ENCODE measurements at places on chromosomes 2 and 18.

DNA sequence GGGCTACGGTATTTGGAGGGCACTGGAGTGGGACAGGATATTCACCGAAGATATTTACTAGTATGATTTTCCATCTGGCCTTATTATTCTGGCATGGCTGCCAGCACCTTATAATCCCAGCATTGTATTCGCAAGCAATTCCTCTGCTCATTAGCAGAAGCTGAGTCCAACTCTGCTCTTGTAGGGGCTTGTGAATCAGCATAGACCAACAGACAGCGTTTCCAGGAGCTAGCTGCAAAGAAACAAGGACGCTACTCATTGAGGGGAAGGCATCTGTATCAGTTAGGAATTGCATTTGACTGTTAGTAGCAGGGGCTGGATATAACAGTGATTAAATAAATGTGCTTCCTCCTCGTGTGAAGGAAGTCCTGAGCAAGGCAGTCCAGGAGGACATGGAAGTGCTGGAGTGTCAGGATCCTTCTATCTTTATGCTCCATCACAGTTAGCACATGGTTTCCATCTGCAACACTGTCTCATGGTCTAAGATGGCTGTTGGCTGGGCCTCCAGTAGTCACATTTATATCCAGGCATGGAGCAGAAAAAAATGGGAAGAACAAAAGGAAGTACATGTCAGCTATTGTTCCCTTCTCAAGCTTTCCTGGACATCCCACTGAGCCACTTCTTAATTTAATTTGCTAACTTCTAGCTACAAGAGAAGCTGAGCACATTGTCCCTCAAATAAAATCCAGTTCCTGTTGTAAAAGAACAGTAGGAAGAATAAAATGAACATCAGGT lies 214.1 kb downstream of the C1D start:
- DNase-seq, result no peak

GRCh38 chr18:32093102-32093511 lies 1.4 kb downstream of the RNF138 start:
- peak; percentile 69 for DNase-seq

DNA sequence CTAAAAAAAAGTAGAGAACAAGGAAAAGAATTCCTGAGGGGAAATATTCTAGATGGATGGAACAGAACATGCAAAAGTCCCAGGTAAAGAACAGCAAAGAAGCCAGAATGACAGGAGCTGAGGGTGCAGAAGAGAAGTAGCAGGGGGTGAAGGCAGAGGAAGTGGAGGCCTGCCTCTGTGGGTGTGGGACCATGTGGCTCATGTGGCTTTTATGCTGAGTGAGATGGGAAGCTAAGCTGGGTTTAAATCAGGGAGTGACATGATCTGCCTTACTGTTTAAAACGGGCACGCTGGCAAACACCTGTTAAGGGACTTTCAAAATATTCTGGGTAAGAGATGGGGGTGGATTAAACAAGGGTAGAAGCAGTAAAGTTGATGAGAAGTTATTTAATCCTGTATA lies 40.0 kb downstream of the GKN2 start:
- no peak for DNase-seq

- DNase-seq, result no peak
Observed at GRCh38 chr2:153287109-153287801, 191.3 kb downstream of the RPRM start.

- DNase-seq, result no peak
Observed at GRCh38 chr2:98295275-98295674, 51.0 kb upstream of the CNGA3 start.

- DNase-seq, result no peak
Observed at GRCh38 chr2:172900871-172901270, 165.2 kb downstream of the RAPGEF4 start.

- DNase-seq, result no peak
Observed at GRCh38 chr18:56235071-56235470, 403.3 kb downstream of the TXNL1 start.

GRCh38 chr2:134134313-134134706 lies 119.6 kb upstream of the MGAT5 start:
- no peak for DNase-seq

DNA sequence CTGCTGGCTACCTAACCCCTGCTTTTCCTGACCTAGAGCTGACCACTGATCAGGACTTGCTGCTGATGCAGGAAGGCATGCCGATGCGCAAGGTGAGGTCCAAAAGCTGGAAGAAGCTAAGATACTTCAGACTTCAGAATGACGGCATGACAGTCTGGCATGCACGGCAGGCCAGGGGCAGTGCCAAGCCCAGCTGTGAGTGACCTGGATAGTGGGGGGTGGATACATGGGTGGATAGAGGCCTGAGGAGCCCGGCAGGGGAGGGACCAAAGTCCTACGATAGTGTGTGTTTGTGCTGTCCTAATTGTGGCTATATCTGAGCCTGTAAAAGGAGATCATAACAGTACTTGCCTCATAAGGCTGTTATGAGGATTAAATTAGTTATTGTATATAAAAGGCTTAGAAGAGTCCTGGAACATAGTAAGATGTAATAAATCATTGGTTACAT lies 8.2 kb downstream of the PLCD4 start:
- no peak for DNase-seq

- no peak for DNase-seq
Observed at GRCh38 chr2:136049011-136049742, 63.8 kb upstream of the DARS1 start.

GRCh38 chr18:48621815-48622555 lies 83.2 kb downstream of the CTIF start:
- DNase-seq, result peak; percentile 28

- peak; percentile 63 for DNase-seq
Observed at GRCh38 chr18:10374636-10375293, 79.7 kb upstream of the APCDD1 start.

- no peak for DNase-seq
Observed at GRCh38 chr2:77552956-77553355, 30.8 kb upstream of the LRRTM4 start.

- peak; percentile 71 for DNase-seq
Observed at GRCh38 chr2:225041207-225041850, 939 bp downstream of the DOCK10 start.

GRCh38 chr2:173157676-173158293 lies 82.1 kb downstream of the MAP3K20 start:
- no peak for DNase-seq

DNA sequence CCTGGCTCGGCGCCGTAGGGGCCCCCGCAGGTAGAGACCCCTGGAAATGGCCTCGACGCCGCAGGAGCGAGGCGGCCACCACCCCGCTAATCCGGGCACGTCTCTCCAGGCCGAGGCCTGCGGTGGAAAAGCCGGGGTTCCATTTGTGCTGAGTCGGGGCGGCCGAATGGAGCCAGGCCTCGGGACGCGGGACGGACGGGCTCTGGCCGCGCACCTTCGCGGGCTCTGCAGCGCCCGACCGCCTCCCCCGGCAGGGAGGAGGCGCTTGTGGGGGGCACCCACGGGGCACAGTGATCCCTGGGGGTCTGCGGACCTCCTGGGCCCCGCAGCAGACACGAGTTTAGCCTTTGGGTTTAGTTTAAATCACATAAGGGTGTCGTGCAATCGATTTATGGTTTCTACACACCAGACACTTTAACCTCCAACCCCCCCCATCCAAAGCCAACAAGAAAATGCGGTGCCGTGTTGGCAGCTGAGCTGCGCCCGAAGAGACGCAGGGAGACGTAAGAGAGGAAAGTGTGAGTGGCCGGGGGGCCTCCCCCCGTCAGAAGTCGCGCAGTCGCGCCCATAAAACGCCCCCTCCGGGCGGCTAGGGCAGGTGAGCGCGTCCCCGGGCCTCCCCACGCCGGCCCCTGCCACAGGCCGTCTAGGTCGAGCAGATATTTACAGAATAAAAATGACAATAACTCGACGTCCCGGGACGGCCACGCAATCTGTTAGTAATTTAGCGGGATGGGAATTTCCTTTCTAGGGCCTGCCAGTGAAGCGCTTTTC lies 1.0 kb upstream of the NFATC1 start:
- DNase-seq, result peak; percentile 82

DNA sequence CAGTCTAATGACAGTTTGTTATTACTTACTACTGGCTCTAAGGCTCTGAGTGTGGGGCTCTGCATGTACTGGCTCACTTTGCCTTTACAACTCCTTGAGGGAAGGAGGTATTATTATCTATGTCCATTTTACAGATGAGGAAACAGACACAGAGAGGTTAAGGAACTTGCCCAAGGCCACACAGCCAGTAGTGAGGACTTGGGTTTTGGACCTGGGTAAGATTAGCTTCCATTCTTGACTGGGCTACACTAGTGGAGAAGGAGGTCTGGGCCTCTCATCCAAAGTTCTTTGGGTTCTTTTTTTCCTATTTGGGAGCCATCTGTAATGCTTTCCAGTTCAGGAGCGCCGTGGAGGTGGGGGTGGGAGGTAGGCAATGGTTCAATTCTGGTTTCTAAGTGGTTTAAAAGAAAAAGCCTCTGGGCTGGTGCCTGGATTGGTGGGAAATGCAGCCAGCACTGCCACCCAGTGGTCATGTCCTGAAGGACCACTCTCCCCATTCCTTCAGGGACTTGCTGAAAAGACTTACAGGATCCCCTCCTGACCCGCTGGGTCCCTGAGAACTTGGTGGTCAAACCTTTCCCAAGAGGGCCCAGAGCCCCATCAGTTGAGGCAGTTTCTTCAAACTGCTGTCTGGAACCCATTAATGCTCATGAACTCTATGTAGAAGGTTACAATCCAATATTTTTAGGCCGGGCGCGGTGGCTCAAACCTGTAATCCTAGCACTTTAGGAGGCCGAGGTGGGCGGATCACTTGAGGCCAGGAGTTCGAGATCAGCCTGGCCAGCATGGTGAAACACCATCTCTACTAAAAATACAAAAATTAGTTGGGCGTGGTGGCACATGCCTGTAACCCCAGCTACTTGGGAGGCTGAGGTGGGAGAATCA lies 38.6 kb upstream of the NOTO start:
- DNase-seq, result peak; percentile 69

DNA sequence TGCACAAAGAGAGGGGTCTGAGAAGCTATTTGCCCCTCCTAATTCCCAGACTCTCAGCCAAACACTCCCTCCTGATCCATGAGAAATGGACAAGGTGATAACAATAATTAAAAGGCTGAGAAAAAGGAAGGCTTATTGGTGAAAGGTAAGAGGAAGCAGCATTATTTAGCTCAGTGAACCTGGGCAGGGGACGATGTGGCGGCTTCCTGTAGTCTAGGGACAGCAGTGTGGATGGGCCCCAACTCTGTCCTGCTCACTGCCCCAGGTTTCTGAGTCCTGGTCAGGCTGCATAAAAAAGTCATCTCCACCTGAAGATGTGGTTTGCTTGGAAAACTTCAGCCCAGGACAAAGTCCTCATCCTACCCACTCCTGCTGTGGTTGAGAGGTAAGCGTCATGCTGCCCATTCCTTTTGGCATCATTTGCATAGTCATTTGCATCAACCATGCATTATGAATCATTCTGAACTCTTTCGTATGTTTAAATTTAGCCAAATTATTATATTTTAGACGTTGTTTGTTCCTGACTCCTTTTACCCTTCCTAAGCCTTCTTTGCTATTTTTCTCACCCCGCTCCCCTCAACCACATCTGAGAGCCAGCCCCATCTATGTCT lies 126.8 kb downstream of the CLIP4 start:
- DNase-seq, result no peak

DNA sequence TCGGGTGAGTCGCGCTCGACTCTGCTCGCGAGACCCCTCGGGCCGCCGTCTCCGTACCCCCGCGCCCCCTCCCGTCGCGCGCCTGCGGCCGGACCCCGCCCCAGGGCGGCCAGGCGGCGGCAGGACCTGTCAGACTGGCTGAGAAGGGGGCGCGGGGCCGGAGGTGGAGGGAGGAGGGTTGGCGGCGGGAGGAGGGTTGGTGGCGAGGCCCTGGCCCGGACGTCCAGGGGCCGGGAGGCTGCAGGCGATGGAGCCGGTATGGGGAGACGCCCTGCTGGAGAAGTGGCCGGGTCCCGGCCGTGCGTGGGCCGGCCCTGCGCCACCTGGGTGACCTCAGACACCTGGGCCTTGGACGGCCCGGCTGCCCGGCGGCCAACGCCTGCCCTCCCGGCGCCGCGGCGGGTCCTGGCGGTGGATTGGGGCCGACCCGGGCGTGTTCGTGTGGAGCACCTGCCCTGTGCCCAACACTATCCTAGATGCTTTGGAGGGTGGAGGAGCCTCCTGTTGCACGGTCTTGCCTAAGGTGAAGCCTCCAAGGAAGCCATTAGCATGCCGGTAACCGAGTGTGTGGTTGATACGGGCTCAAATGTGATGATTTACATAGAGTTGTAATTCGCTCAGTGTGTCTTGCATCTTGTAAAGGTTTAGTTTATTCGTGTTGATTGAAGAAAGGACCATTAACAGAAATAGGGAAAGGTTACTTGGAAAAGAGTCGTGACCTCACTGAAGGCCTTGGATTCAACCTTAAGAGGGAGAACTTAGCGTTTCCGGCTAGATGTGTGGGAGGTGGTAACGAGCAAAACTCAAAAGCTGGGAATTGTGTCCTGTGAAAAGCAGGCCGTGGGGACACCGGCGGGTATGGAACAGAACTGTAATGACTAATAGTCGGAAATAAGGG lies 550 bp downstream of the MYL12B start:
- peak; percentile 51 for DNase-seq

- DNase-seq, result peak; percentile 25
Observed at GRCh38 chr18:68662754-68663153, 52.2 kb downstream of the TMX3 start.

DNA sequence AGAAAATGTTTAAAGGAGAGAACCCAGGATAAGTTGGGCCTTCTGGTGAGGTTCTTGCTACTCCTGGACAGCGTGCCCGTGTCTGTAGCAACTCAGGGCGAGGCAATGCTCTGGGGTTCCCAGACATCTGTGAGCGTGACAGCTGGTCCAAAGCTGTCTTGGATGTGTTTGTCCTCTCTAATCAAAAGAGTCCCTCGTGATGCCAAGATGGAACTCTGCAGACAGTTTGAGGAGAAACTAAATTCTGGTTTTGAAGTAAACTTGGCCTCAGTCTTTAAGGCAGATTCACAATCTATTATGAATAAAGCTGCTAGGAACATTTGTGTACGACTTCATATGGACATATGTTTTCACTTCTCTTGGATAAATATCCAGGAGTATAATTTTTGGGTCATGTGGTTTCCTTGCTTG lies 47.3 kb downstream of the TMEM17 start:
- DNase-seq, result peak; percentile 68

- no peak for DNase-seq
Observed at GRCh38 chr2:59584958-59585357, 968.5 kb downstream of the BCL11A start.

Data from AG10803 (cell line).